ENCODE measurements at places on chromosomes 16 and 17.

DNA sequence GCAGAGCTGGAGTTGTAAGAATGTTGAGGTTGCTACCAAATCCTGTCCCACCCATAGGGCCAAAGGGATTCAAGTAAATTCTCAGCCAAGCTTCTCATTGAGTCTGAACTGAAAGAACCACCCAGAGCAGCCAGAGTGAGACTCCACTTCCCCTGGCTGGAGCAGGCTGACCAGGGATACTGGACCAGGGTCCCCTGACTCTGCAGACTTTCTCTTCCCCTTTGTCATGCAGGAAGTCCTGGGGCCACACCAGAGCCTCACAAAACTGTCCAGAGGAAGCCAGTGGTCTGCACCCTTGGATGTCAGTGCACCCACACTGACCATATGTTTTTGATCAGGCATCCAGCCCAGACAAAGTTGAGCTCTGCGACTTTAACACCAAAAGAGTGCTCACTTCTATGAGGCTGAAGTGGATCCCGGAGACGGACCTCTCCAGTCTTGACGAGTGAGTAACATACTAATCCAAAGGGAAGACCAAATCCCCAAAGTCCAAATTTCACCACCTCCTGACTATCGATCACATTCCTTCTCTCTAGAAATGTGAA, 4.1 kb downstream of the NXN start:
- DNase-seq, result no peak

DNA sequence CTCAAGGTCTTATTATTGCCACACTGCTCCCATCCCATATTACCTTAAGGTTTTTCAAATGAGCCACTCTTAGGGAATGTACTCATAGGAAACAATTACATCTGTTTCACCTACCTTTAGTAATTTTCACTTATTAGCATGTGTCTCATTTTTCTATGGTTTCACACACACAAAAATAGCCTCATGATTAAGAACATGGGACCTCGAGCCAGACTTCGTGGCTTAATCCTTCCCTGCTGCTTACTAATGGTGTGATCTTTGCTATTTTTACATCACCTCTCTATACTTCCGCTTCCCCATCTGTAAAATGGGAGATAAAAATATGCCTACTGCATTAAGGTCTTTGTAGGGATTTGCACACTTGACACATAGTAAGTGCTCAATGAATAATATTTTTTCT, 38.5 kb downstream of the OTOA start:
- DNase-seq, result no peak

GRCh38 chr16:81612351-81613163, 166.5 kb upstream of the PLCG2 start:
- no peak for DNase-seq

DNA sequence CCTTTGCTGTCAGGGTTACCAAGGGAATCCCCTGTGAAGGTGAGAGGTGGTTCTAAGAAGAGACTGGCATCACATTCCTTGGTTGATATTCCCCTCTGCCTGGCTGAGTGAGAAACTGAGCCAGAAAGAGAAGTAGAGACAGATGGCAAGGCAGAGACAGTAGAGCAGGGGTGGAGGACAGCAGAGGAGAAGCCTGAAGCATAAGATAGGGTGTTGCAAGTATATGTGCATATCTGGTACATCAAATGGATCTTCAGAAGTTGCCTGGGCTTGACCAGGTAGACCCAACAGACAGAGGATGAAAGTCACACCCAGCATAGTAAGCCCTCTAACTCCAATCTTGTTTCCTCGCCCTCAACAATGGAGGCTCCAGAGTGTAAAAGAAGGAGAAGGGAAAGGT, 7.9 kb upstream of the THUMPD1 start:
- no peak for DNase-seq

GRCh38 chr17:57819285-57819684, 30.6 kb downstream of the MRPS23 start:
- no peak for DNase-seq

DNA sequence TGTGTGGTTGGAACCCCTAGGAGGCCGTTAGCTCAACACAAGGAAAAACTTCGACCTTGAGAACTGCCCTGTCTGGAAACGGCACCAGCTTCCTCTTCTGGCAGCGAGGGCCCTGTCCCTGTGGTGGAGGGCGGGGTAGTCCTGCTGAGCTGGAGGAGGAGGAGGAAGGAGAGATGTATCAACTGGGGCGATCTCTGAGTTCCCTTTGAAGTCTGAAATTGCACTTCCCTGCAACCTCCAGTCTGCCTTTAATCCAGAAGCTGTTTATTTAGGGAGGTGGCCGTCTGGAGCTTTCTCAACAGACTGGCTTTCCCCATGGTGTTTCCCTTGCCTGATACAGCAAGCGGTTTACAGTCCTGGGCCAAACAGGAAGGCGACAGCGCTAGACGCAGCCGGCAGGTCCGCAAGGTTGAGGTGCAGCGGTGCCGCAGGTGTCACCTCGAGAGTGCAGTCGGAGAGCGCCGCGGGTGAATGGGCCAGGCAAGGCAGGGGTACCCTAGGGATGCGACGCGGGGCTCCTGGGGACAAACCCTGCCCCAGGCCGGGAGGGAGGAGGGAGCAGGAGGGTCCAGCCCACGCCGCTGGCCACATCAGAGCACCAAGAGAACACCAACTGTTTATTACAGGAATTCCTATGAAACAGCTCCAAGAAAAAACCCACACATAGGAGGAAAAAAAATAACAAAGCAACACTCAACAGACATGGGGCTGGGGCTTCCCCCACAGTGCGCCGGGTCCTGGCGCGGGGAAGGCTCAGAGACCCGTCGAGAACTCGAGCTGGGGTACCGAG, 11.4 kb upstream of the MRPS23 start:
- no peak for DNase-seq

- no peak for DNase-seq
Measured at GRCh38 chr17:63695889-63696288, 4.0 kb downstream of the LIMD2 start.

- DNase-seq, result no peak
Measured at GRCh38 chr16:2008631-2009163, 924 bp downstream of the ZNF598 start.

DNA sequence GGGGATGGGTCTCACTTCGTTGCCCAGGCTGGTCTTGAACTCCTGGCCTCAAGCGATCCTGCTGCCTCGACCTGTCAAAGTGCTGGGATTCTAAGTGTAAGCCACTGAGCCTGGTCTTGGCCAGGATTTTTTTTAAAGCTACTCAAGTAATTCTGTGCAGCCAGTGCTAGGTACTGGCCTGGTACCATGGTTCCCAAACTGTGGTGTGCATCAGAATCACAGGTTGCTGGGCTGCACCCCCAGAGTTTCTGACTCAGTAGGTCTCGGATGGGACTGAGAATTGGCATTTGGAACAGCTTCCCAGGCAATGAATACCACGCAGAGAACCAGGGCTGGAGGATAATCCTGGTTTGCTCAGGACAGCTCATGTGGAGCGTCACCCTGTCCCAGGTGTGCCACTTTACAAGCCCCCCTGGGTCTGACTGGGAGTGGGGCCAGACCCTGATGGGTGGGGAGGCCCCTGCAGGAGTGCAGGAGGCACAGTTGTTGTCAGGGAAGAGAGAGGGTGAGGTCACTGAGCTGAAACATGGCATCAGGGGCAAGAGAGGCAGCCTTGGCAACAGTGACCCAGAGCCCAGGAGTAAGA, 10.7 kb upstream of the MRPS23 start:
- DNase-seq, result no peak

DNA sequence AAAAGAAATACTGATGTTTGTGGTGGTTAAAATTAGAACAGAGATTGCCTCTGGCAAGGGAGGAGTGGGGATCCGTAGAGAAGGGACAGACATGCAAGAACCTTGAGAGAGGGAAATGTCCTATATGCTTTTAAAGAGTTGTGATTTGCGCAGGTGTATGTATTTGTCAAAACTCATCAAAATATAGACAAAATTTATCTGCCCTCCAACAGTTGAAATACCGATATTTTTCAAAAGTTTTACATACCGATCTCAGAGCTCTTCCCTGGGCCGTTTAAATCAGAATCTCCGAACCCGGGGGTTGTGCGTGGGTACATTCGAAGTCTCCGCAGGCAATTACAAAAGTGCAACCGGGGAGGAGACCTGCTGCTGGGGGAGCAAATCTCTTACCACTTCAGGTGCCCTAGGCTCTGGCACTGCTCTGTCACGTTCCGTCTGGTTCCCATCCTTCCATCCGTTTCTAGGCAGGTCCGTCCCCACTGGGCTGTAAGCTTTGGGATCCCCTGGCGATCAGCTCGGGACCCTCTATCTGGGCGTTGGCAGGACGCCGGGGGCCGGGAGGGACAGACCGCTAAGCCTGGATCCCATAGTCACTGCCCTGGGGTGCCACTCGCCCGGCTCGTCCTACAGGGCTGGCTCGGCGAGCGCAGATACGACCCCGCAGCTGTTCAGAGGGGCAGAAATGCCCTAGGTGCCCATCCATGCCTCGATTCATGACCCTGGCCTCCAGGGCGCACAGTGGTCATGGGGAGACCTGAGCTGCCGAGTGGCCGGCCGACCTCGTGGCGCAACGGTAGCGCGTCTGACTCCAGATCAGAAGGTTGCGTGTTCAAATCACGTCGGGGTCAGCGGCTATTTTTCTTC, 4.2 kb downstream of the BORCS6 start:
- DNase-seq, result no peak

GRCh38 chr17:54979657-54980056, 11.1 kb downstream of the STXBP4 start:
- no peak for DNase-seq

DNA sequence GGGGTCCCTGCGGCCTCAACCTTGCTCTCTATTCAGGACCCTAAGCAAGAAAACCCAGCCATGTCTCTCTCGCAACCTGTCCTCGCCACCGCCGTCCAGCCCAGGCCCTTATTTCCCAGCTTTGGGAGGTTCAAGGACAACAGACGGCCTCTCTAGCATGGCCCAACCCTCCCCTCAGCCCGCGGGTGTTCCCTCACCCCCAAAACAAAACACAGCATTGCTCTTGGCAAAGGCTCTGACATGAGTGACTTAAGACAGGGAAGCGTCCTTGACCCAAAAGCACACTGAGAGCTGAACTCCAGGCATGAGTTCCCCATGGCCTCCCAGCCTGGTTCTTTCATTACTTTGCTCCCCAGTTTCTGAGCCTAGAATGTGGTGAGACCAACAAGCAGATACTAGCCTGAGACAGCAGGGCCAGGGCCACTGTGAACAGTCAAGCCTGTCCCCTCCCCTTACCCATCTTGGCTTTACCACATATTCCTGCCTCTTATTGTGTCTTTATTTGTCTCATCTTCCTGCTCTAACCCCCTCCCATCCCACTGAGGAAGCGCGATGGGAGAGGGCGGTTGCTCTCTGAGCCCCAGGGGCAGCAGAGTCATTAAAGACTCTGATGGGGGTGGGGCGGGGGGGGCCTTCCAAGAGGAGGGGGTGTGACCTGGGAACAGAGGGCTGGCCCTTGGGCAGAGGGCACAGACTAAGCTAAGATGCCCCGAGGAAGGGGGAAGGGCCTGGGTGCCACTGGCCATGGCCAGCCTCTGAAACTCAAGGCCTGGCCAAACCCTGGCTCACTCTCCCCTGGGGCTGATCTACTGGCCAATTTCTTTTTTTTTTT, 11.8 kb downstream of the SREBF1 start:
- DNase-seq, result no peak

DNA sequence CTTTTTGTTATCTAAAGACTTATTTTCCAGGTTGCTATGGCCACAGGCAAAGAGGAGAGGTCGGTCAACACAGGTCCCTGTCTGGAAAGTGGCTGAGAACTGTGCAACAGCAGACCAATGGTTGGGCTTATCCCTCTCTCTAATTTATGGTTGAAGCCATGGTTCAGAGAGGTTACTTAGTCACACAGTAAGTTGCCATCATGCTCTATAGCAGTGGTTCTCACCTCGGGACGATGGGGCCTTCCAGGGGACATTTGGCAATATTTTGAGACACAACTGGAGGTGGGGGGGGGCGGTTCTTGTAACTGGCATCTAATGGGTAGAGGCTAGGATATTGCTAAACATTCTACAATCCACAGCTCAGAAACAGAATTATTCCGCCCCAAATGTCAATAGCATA, 842 bp upstream of the LDAF1 start:
- DNase-seq, result no peak

GRCh38 chr17:48153691-48154358, 46.3 kb downstream of the SNX11 start:
- no peak for DNase-seq

DNA sequence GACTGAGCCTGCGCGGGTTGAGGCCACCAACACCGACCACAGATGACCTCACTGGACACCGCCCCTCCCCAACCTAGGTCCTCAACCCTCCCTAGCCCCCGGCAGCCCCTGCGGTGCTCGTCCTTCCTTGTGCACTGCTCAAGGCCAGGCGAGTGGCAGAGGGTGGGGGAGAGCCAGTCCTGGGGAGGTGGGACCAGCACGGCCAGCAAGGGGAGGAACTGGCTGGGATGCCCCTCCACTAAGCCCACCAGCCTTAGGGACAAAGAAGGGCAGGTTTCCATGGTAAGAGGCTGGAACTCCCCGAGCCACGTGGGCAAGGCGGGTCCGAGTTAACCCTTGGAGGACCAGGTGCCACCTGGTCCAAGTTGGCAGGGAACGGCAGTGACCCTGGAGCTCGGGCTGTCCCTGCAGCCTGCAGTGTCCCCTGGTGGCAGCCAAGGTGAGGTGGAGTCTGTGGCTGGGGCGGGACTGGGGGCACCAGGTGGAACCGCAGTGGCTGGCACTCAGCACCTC, 9.2 kb downstream of the FSCN2 start:
- DNase-seq, result no peak

DNA sequence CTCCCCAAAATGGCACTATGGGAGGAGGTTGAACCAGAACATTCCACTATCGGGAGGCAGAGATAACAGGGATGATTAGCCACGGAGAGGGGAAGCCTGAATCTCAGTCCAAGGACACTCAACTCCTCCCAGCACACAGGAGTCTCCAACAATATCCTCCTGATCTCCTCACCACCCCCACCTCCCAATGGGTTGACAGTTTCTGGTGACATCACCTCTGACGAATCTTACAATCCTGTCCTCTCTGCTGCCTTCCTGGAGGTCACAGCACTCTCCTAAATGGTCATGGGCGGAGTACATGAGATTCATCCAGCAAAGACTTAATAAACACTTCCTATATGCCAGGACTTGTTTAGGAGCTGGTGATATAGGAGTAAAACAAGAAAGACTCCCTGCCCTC, 80.9 kb downstream of the SLC6A2 start:
- no peak for DNase-seq

GRCh38 chr16:79009896-79010295, 590.6 kb downstream of the MAF start:
- no peak for DNase-seq

DNA sequence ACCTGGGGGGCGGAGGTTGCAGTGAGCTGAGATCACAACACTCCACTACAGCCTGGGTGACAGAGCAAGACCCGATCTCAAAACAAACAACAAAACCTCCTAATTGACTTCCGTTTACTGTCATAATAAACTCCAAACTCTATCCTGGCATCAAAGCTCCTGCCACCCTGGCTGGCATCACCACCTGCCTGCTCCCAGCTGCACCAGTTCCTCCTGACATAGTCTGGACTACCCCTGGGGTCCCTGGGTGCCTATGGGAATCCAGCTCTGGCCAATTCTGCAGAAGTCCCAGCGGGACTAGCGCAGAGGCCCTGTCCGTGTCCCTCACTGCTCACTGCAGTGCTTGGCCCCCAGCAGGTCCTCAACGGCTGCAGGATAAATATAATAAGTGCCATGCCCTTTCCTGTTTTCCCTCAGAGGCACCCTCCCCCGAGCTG, 723 bp downstream of the NTHL1 start:
- DNase-seq, result no peak

- DNase-seq, result no peak
Measured at GRCh38 chr17:57355090-57355859, 99.0 kb downstream of the MSI2 start.

GRCh38 chr17:74872313-74873036, at the start of gene FDXR:
FDXR (minus strand) TSS chr17:74872994; CDS start chr17:74872944, 50 bp downstream.
- no peak for DNase-seq

- DNase-seq, result no peak
Measured at GRCh38 chr16:19105891-19106624, 7.7 kb upstream of the ITPRIPL2 start.
